ENCODE measurements at places on chromosomes 7 and 10. TPM values are rescaled to one million over a fixed set of nuclear protein-coding genes. Genes with fewer than 3 reads are reported as not detected.

Gene ENTPD7
- 7.0 TPM for total RNA-seq

Gene CADPS2
- total RNA-seq: 0.03 TPM

Gene C10orf67
- total RNA-seq: 0.08 TPM

Gene LLCFC1
- not detected for total RNA-seq

Gene SPDYE11
- not detected for total RNA-seq

Gene UCMA
- total RNA-seq: not detected

Gene COPS6
- total RNA-seq: 177 TPM

Gene C10orf105
- total RNA-seq: not detected

Gene MCM7
- 238 TPM for total RNA-seq

Gene PAX4
- not detected for total RNA-seq

Gene ZYX
- 162 TPM for total RNA-seq

Gene SPDYE16
- 0.10 TPM for total RNA-seq

Gene SPACDR
- total RNA-seq: 0.92 TPM

Gene ASB4
- 0.15 TPM for total RNA-seq

Gene FMC1
- total RNA-seq: 12.3 TPM

Gene COX15
- 28.5 TPM for total RNA-seq

Gene UTF1
- total RNA-seq: not detected

Gene CYP3A7
- 0.05 TPM for total RNA-seq

Gene DCLRE1C
- 6.5 TPM for total RNA-seq

Gene FAM13C
- total RNA-seq: 0.07 TPM

Gene GDF2
- total RNA-seq: not detected

Gene SP8
- total RNA-seq: not detected

Gene SFRP4
- total RNA-seq: 4.3 TPM

Gene IFIT1B
- total RNA-seq: not detected

Gene SORBS1
- total RNA-seq: 0.68 TPM

Gene SPAM1
- not detected for total RNA-seq

Gene UROS
- 56.3 TPM for total RNA-seq

Gene HDAC9
- 0.17 TPM for total RNA-seq

Gene LRRC4
- not detected for total RNA-seq

Gene SYNPO2L
- 0.01 TPM for total RNA-seq

Gene WEE2
- total RNA-seq: not detected

Gene INMT
- total RNA-seq: 0.03 TPM

Gene PRLHR
- total RNA-seq: not detected

Gene STK17A
- 21.1 TPM for total RNA-seq

Gene GPR37
- 0.73 TPM for total RNA-seq

Gene CNPY1
- total RNA-seq: not detected

Gene HERPUD2
- total RNA-seq: 19.8 TPM

Gene MAD1L1
- 23.7 TPM for total RNA-seq

Gene MINDY4
- 2.3 TPM for total RNA-seq

Gene TCF7L2
- total RNA-seq: 22.2 TPM
